ENCODE measurements at places on chromosomes 7 and 10.

GRCh38 chr10:108561649-108562048 is 1361.7 kb downstream of the XPNPEP1 start:
- no peak for DNase-seq

DNA sequence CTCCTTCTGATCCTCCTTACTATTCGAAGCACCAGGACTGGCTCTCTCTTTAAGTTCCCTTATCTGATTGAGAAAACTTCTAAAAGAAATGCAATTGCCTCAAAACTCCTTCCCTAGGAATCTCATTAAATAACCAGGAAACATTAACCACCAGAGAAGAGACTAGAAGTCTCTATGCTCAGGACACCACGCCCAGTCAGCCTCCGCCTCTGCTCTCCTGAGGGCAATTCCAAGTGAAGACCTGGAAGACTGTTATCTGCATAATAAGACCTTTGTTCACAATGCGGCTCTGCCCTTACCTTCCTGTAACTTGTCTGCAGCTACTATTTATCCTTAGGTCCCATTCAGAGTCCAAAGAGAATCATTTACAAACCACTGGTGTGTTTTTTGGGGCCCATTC is 78.8 kb downstream of the ELMO1 start:
- DNase-seq: no peak

DNA sequence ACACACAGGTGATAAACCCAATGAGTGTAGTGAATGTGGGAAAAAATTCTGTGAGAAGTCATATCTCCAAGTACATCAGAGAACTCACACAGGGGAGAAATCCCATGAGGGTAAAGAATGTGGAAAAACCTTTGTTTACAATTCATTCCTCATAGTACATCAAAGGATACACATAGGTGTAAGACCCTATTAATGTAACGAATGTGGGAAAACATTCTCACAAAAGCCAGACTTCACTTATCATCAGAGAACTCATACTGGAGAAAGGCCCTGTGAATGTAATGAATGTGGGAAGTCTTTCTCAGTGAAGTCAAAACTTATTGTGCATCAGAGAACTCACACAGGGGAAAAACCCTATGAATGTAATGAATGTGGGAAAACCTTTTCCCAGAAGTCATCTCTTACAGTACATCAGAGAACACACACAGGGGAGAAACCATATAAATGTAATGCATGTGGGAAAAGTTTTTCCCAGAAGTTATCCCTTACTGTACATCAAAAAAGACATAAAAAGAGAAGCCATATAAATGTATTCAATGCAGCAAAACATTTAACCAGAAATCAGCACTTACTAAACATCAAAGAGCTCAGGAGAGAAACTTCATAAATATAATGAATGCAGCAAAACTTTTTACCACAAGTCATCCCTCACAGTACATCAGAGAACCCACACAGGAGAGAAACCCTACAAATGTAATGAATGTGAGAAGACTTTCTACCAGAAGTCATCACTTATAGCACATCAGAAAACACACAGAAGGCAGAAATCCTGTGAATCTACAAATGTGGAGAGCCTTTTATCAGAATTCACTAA is 49.8 kb downstream of the ZNF239 start:
- no peak for DNase-seq

DNA sequence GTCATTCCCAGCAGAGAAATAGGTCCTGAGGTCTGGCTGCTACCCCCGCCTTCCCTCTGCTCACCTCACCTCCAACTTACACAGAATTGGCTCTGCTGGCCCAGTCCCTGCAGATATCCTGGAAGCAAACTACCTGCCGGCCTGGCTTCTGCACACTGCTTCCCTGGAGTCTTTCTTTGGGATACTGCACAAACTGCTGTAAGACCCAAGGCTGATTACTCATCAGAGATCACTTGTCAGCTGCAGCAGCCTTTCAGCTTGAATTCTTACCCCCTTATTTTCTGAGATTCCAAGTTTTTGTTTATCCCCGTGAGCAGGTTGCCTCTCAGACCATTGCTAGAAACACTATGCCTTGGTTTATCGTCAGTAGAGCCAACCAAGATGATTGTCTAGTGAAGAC is 426.4 kb downstream of the PHTF2 start:
- DNase-seq: no peak

- DNase-seq: no peak
Observed at GRCh38 chr10:59885430-59886134, 20.8 kb downstream of the CCDC6 start.

DNA sequence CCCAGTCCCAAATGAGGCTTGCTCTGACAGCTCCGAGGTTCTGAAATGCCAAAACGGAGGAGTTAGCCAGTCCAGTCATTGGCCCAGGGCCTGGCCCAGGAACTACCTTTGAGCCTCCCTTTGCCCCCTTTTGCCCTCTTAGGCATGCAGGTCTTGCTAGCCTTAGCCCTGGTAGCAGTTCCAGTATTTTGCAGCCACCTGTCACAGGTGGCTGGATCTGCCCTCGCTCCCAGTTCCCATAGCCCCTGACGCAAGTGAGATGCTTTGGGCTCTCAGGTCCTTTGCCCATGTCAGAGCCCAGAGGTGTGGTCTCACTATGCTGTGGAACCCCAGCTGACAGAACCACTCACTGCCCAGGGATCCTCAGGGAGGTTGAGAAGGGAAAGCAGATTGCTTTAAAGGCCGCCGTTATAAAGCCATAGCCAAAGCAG is 42.0 kb downstream of the GPRIN2 start:
- no peak for DNase-seq

- DNase-seq: no peak
Observed at GRCh38 chr10:11387551-11388222, 223.8 kb downstream of the USP6NL start.

DNA sequence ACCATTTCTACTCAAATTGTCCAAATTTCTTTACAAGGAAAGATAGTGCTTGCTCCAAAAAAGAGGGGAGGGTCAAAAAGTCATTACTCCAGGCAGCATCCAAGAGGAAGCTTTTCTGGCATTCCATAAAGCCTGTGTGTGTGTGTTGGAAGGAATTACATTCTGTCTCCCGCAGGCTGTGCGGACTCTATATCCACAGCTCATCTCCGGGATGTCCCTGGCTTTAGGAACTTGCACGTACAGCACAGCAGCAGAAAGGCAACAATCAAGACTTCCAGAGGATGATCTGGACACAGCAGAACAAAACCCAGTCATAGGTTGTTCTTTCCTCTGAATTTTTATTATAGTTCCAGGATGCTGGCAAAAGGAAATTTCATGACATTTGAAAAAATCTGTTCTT is 94.8 kb downstream of the ITIH5 start:
- no peak for DNase-seq

Data from stimulated activated CD8-positive, alpha-beta memory T cell treated with anti-CD3 and anti-CD28 coated beads, Interleukin-4, amount 100 ng/mL, for 24 hours (primary cell).